H9 (cell line): ENCODE measurements at places on chromosomes 4 and X.

- DNase-seq: no peak
Measured at GRCh38 chrX:130262231-130262630, 6.5 kb downstream of the ZNF280C start.

GRCh38 chr4:2936773-2937145 lies 26.4 kb downstream of the NOP14 start:
- DNase-seq: no peak

- no peak for DNase-seq
Measured at GRCh38 chrX:12315526-12315925, 177.3 kb downstream of the FRMPD4 start.

GRCh38 chr4:185576962-185577950 lies 41.9 kb upstream of the PDLIM3 start:
- no peak for DNase-seq
